ENCODE measurements at places on chromosomes 5 and 9. TPM values are rescaled to one million over a fixed set of nuclear protein-coding genes. Genes with fewer than 3 reads are reported as not detected.

Gene SPATA31D4
- not detected for total RNA-seq

Gene CAST
- total RNA-seq = 193 TPM

Gene C5orf52
- not detected for total RNA-seq

Gene LRSAM1
- 7.3 TPM for total RNA-seq

Gene NPR2
- total RNA-seq = 19.0 TPM

Gene MARCOL
- not detected for total RNA-seq

Gene CA9
- 6.7 TPM for total RNA-seq

Gene SHROOM1
- total RNA-seq = 114 TPM

Gene PCDHA8
- total RNA-seq = not detected

Gene PPP3R2
- not detected for total RNA-seq

Gene ZFP2
- total RNA-seq = 0.39 TPM
